Endothelial cell (in vitro differentiated cells): ENCODE measurements at places on chromosomes 6 and 20. TPM values are rescaled to one million over a fixed set of nuclear protein-coding genes. Genes with fewer than 3 reads are reported as not detected.

DNA sequence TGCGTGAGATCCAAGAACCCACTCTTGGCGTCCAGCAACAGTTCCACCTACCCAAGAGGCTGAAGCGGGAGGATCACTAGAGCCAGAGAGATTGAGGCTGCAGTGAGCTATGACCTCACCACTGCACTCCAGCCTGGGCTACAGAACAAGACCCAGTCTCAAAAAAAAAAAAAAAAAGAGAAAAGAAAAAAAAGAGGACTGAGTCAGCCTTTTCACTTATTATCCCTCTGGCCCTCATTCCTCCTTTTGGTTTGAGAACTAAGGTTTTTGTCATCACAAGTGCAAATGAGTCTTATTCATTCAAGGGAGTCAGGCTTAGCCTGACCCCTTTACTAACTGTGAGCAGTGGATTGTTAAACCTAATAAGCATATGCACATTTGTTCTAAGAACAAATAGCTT is 37.9 kb upstream of the JARID2 start:
- no peak for DNase-seq

Gene CST4
- not detected for total RNA-seq

Gene VIP
- 1.7 TPM for total RNA-seq

Gene PDE10A
- 11.5 TPM for total RNA-seq
